ENCODE measurements at places on chromosomes 11 and 22.

DNA sequence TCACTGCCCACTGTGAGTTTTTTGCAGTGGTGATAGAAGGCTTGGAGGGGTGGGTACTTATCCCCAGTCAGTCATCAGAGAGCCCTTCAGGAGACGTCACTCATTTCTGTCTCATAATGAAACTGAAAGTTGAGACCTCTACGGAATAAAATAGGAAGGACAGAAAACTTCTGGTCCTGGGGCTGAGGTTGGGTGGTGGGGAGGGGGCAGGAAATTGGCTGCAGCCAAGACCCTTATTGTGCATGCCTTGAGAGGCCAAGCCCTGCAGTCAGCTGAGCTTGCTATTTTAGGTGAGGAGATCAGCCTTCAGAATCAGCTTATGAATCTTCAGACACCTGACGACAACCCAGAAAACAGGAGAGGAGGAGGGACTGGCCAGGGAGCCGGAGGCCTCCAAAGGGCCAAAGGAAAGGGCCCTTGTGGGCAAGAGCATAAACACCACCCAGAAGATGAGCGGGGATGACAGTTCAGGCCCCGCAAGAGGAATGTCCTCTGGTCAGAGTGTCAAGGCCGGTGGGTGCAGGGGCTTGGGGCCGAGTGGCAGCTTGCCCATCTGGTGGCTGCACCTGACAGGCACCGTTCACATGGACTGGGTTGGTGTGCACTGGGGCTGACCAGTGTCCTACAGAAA lies 17.9 kb upstream of the ADA2 start:
- no peak for DNase-seq

GRCh38 chr11:66686100-66686785 lies 8.6 kb upstream of the RBM4B start:
- DNase-seq: no peak

DNA sequence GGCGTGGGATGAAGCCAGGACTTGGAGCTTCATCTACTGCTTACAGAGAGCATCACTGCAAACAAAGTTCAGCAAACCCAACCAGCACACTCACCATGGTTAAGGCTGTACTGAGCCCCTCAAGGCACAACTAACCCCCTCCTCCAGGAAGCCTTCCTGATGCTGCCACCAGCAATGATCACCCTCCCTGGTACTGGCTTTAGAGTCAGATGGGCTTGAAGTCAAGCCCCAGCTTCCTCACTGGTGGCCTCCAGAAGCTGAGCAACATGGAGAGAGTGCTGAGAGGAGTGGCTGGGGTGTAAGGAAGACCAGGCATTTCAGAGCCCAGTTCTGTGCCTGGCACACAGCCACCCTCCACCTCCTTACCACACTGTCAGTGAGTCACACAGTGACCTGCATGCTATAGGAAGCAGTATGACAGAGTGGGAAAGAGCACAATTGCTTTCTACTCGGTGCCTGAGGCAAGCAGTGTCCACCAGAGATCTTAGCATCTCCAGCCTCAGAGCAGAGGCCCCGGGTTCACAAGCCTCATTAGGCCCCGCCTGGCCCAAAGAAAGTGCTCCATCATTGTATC lies 24.7 kb upstream of the BAIAP2L2 start:
- peak; percentile 38 for DNase-seq

GRCh38 chr11:58506935-58507334 lies 970 bp downstream of the OR5B21 start:
- no peak for DNase-seq

- no peak for DNase-seq
Observed at GRCh38 chr22:23499845-23500500, 80.1 kb downstream of the IGLL1 start.

DNA sequence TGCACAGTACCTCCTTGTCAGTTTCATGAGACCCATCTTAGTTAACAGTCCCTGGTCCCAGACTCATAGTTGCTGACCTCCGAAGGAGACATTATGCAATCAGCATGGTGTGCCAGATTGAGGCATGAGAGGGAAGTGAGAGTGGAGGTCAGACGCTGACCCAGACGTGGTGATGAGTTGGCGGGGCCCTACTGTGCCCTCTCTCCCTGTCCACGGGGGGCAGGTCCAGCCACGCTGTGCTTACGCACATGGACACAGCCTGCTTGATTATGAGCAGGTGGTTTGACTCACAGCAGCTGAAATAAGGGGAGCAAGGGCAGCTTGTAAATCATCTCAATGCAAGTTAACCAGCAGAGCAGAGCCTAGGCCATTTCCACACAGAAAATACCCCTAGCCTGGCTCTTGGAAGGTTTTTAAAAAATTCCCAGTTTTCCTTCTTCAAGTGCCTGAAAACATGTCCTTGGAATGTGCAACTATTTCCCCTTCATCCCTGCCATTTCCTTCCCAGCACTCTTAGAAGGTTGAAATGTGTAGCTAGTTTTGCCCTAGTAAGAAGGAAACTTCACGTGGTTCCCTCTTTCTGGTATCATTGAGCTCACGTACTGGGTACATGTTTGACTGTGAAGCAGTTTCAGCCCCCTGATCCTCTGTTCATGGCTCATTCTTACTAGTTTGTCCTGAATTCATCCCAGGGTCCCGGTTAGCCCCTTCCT lies 122.6 kb upstream of the SORL1-AS1 start:
- no peak for DNase-seq

Measured in astrocyte of the cerebellum (primary cell).